ENCODE measurements at places on chromosomes 7 and 10. TPM values are rescaled to one million over a fixed set of nuclear protein-coding genes. Genes with fewer than 3 reads are reported as not detected.

The ING3 gene
- 12.3 TPM for total RNA-seq

The CTAGE4 gene
- total RNA-seq: 1.6 TPM

The GIMAP1 gene
- total RNA-seq: 4.2 TPM

The HABP2 gene
- not detected for total RNA-seq

The PGAM2 gene
- total RNA-seq: 9.5 TPM

The ZNF212 gene
- 8.3 TPM for total RNA-seq

The SRRM3 gene
- 4.3 TPM for total RNA-seq

The INA gene
- not detected for total RNA-seq

The CALML3 gene
- not detected for total RNA-seq

The TEX47 gene
- not detected for total RNA-seq

The OPALIN gene
- not detected for total RNA-seq

The RARRES2 gene
- 102 TPM for total RNA-seq

- no peak overlapping the region for H3K27ac ChIP-seq
- H3K4me1 ChIP-seq: no peaks in the 10 kb centered on the region
- no peak for DNase-seq
- no peak overlapping the region for H3K4me3 ChIP-seq
Observed at GRCh38 chr10:85222300-85222699, 893.9 kb downstream of the CCSER2 start.

- no peak overlapping the region for H3K27ac ChIP-seq
- H3K27me3 ChIP-seq: no peaks in the 10 kb centered on the region
- no peak overlapping the region for H3K4me3 ChIP-seq
Observed at GRCh38 chr7:26590709-26591108, 273.7 kb downstream of the SKAP2 start.

- no peaks in the 10 kb centered on the region for H3K4me1 ChIP-seq
- H3K27ac ChIP-seq: no peak overlapping the region
- no peaks in the 10 kb centered on the region for H3K27me3 ChIP-seq
- H3K4me3 ChIP-seq: no peak overlapping the region
- no peaks in the 10 kb centered on the region for H3K36me3 ChIP-seq
Observed at GRCh38 chr10:86100581-86101061, 266.0 kb downstream of the GRID1 start.

- no peaks in the 10 kb centered on the region for H3K27me3 ChIP-seq
- DNase-seq: no peak
- no peak overlapping the region for H3K27ac ChIP-seq
- H3K4me3 ChIP-seq: no peak overlapping the region
- H3K4me1 ChIP-seq: no peaks in the 10 kb centered on the region
Observed at GRCh38 chr7:83065714-83066113, 97.0 kb downstream of the PCLO start.

GRCh38 chr7:112173568-112173905 lies 32.7 kb downstream of the DOCK4 start:
- no peak overlapping the region for H3K4me3 ChIP-seq
- peaks cover 8% of the 10 kb centered on the region for H3K4me1 ChIP-seq
- no peaks in the 10 kb centered on the region for H3K27me3 ChIP-seq
- DNase-seq: no peak
- no peak overlapping the region for H3K27ac ChIP-seq

GRCh38 chr10:11018855-11019631 lies 1.4 kb downstream of the CELF2 start:
- no peak overlapping the region for H3K27ac ChIP-seq
- no peaks in the 10 kb centered on the region for H3K36me3 ChIP-seq
- H3K27me3 ChIP-seq: no peaks in the 10 kb centered on the region

DNA sequence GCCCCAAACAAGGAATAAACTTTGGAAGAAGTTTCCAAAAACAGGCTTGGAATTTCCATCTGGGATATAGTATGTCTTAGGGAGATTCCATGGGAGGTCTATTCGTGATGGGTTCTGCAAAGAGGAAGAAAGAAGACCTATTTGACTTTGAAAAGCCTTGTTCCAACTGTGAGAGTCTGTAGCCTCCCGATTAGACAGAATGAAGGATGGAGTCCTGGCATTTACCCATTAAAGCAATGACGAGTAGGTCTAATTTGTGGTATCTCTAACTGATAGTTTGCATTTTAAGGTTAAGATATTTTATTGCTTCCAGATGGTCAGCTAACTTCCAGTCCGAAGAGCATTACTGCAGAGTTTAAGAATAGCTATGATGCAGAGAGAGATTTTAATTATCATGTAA lies 19.5 kb upstream of the GALNT17 start:
- no peak overlapping the region for H3K4me3 ChIP-seq
- no peaks in the 10 kb centered on the region for H3K27me3 ChIP-seq
- H3K4me1 ChIP-seq: no peaks in the 10 kb centered on the region
- H3K27ac ChIP-seq: no peak overlapping the region
- DNase-seq: no peak
- H3K36me3 ChIP-seq: no peaks in the 10 kb centered on the region

- H3K4me3 ChIP-seq: no peak overlapping the region
- H3K4me1 ChIP-seq: no peaks in the 10 kb centered on the region
- no peak for DNase-seq
Observed at GRCh38 chr10:110354322-110354766, 49.6 kb upstream of the SMNDC1 start.

DNA sequence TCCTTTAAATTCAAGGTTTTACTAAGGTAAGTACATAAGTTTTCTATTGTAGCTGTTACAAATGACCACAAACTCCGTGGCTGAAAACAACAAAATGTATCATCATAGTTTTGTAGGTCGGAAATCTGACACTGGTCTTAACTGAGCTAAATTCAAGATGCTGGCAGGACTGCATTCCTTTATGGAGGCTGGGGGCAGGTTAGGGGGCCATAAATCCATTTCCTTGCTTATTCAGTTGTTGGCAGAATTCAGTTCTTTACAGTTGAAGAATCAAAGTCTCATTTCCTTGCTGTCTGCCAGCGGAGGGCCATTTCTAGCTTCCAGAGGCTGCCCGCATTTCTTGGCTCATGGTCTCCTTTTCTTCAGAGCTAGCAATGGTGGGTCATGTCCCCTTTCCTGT lies 11.2 kb upstream of the PRR15 start:
- no peak for DNase-seq
- H3K4me1 ChIP-seq: no peaks in the 10 kb centered on the region
- no peaks in the 10 kb centered on the region for H3K36me3 ChIP-seq
- no peak overlapping the region for H3K27ac ChIP-seq
- no peaks in the 10 kb centered on the region for H3K27me3 ChIP-seq

- no peak overlapping the region for H3K4me3 ChIP-seq
- no peaks in the 10 kb centered on the region for H3K4me1 ChIP-seq
- no peaks in the 10 kb centered on the region for H3K36me3 ChIP-seq
- no peaks in the 10 kb centered on the region for H3K27me3 ChIP-seq
- no peak for DNase-seq
Observed at GRCh38 chr7:80413383-80413945, 98.4 kb downstream of the GNAT3 start.

DNA sequence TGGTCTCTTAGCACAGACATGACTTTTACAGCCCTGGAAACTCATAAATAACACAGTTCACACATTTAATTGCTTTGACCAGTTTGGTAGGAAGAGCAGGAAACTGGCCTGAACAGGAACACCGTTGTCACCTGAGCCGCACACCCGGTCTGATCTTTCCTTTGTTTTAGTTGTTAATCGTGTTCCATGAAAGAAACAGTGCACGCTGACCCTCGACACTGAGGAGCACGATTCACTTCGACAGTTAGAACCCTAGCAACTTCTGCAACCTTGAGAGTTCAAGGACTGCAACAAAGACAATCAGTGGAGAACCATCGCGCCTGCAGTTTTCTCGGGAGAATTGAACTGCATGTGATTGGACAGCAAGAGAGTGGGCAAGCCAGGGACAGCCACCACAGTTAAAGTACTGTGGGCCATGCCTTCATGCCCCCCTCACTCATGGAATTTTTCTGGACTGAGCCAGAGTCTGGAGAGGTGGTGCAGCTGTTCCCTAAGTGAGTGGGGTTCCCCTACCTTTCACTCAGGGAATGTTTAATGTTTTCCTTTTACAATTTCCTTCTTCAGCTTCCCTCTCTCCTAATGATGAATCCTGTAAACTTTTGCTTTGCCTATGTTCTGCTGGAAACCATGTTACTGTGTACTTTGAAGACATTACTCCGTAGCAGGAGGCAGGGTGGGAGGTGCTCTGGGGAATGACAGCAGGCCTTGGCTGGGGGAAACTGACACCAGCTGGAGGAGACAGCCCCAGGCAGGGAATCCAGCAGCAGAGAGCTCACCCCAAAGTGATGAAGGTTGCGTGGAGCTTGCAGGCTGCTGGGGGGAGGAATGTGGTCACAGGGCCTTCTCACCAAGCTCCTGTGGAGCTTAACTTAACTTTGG lies 198.7 kb downstream of the ZNF438 start:
- H3K27ac ChIP-seq: no peak overlapping the region
- H3K36me3 ChIP-seq: no peaks in the 10 kb centered on the region
- no peak for DNase-seq
- H3K27me3 ChIP-seq: no peaks in the 10 kb centered on the region
- H3K4me1 ChIP-seq: no peaks in the 10 kb centered on the region

DNA sequence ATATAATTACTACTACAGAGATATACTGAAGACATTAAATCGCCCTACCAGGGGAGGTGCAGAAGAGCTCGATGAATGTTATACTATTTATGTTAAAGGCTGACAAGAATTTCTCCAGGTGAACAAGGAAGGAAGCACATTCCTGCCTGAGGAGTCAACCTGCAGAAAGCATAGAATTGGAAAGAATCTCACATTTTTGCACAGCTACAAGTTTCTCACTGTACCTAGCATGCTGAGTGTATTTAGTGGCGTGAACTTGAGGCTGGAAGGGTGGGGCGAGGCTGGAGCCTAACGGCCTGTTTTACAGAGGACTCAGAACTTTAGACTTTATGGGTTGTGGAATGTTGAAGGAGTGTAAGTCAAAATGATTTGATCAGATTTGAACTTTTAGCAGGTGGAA lies 373.6 kb upstream of the LRGUK start:
- no peaks in the 10 kb centered on the region for H3K36me3 ChIP-seq
- H3K27ac ChIP-seq: no peak overlapping the region
- no peaks in the 10 kb centered on the region for H3K4me1 ChIP-seq

DNA sequence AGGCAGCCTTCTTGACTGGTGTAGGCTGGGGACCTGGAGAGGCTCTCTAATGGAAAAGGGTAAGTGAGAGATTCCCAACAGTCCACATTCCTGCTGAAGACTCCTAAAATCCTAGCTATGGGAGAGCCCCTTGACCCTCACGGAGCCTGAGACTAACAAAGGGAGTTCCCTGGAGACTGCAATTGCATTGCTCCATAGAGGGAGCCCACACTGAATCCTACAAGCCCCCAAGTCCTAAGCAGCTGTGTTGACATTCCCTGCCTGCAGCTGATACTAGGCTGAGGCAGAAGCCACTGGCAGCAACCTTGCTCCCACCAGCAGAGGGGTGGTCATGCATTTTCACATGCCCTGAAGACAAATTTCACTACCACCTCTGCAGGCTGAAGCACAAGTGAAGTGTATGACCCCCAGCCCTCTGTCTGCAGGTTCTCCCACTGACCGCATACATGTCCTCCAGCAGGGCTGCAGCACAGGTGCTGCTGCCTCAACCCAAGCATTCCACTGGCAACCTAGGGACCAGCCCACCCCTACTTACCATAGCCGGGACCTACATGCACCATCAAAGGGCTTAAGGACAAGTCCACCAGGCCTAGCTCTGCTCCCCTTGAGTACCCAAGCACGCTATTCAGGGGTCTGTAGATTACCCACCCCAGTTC lies 130.3 kb upstream of the SLC13A1 start:
- H3K27ac ChIP-seq: no peak overlapping the region
- no peaks in the 10 kb centered on the region for H3K27me3 ChIP-seq
- no peak for DNase-seq
- H3K36me3 ChIP-seq: no peaks in the 10 kb centered on the region

- H3K4me3 ChIP-seq: no peak overlapping the region
- DNase-seq: no peak
- no peaks in the 10 kb centered on the region for H3K36me3 ChIP-seq
Observed at GRCh38 chr7:4345004-4345403, 337.1 kb upstream of the FOXK1 start.

DNA sequence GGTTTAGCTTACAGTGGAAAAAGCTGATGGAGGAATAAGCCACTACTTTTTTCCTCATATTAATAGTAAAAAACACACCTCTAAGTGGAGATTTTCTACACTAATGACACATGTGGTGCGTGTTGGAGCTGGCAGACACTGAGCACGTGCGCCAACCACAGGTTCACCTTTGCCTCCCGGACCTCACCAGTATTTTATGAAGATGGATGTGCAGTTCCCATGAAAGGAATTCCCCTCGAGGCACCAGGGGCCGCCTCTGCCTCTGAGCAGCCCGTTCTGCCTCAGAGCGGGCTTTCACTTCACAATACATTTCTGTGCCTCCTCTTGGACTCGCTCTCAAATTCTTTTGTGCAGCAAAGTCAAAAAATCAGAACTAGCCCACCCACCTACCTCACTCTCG lies 477.5 kb upstream of the ADARB2 start:
- H3K36me3 ChIP-seq: no peaks in the 10 kb centered on the region
- no peak overlapping the region for H3K27ac ChIP-seq
- DNase-seq: no peak
- no peaks in the 10 kb centered on the region for H3K4me1 ChIP-seq
- no peaks in the 10 kb centered on the region for H3K27me3 ChIP-seq

DNA sequence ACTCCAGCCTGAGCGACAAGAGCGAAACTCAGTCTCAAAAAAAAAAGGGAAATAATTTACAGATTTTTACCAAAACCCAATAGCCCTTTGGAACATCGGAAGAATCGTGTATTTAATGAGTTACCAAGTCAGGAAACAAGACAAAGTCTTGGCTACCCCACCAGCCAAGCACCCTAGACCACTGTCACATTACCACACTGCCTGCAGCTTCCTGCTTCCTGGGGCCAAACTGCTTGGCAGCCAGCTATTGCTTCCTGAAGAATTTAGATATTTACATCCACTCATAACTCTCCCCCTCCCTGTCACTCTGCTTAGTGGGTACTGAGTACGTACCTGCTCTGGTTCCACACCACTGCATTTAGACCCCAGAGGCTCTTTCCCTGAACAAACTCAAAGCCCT lies 14.1 kb upstream of the TNPO3 start:
- H3K36me3 ChIP-seq: no peaks in the 10 kb centered on the region
- H3K4me1 ChIP-seq: no peaks in the 10 kb centered on the region
- H3K4me3 ChIP-seq: no peak overlapping the region
- H3K27me3 ChIP-seq: no peaks in the 10 kb centered on the region

GRCh38 chr7:21620054-21620453 lies 77.2 kb downstream of the DNAH11 start:
- H3K4me1 ChIP-seq: no peaks in the 10 kb centered on the region
- no peak for DNase-seq
- no peaks in the 10 kb centered on the region for H3K27me3 ChIP-seq
- H3K4me3 ChIP-seq: no peak overlapping the region
- no peak overlapping the region for H3K27ac ChIP-seq
- H3K36me3 ChIP-seq: no peaks in the 10 kb centered on the region

GRCh38 chr7:27351786-27352185 lies 109.2 kb downstream of the EVX1 start:
- no peaks in the 10 kb centered on the region for H3K27me3 ChIP-seq
- no peaks in the 10 kb centered on the region for H3K36me3 ChIP-seq
- no peak overlapping the region for H3K4me3 ChIP-seq
- no peak overlapping the region for H3K27ac ChIP-seq
- no peak for DNase-seq

- H3K27me3 ChIP-seq: no peaks in the 10 kb centered on the region
- no peaks in the 10 kb centered on the region for H3K36me3 ChIP-seq
- no peaks in the 10 kb centered on the region for H3K4me1 ChIP-seq
- no peak overlapping the region for H3K4me3 ChIP-seq
- no peak overlapping the region for H3K27ac ChIP-seq
Observed at GRCh38 chr7:134086998-134087735, 40.0 kb upstream of the LRGUK start.

- peaks cover 4% of the 10 kb centered on the region for H3K4me1 ChIP-seq
- no peaks in the 10 kb centered on the region for H3K27me3 ChIP-seq
- no peak overlapping the region for H3K4me3 ChIP-seq
- DNase-seq: no peak
- H3K36me3 ChIP-seq: no peaks in the 10 kb centered on the region
Observed at GRCh38 chr7:20327055-20327454, 3.6 kb upstream of the ITGB8 start.
